Lower leg skin (tissue), 4 donors: ENCODE measurements at places on chromosomes 6 and 20. TPM values are rescaled to one million over a fixed set of nuclear protein-coding genes. Genes with fewer than 3 reads are reported as not detected.

The RIPOR2 gene
- 10.9 TPM for total RNA-seq

The CFAP206 gene
- total RNA-seq, result 0.25 TPM

The GRM1 gene
- total RNA-seq, result not detected

The TINAG gene
- not detected for total RNA-seq

The GCNT2 gene
- total RNA-seq, result 12.0 TPM

The NRN1 gene
- 15.5 TPM for total RNA-seq

DNA sequence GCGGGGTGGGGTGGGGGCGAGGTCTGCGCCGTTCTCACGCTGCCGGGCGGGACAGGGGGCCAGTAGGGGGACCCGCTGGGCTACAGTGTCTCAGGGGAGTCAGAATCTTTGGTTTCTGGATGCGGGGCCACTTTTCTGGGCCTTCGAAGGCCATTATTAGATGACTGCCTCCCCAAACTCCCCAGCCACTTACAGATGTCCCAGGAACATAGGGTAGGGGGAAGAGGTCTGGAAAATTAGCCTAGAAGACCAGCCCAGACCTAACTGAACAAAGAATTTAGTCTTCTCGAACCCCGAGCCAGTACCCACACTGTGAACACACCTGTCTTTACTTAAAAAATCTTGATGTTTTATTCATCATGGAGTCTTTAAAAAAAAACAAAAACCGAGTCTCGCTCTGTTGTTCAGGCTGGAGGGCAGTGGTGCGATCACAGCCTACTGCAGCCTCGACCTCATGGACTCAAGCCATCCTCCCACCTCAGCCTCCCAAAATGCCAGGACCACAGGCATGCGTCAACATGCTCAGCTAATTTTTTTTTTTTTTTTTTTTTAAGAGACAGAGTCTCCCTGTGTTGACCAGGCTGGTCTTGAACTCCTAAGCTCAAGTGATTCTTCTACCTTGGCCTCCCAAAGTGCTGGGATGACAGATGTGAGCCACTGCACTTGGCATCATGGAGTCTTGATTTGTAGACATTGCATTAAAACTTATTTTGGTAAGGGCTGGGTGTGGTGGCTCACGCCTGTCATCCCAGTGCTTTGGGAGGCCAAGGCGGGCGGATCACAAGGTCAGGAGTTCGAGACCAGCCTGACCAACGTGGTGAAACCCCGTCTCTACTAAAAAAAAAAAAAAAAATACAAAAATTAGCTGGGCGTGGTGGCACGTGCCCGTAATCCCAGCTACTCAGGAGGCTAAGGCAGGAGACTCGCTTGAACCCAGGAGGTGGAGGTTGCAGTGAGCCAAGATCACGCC lies 3.3 kb upstream of the SLC29A1 start:
- DNase-seq, result no peak

GRCh38 chr6:6657820-6658217 lies 69.3 kb downstream of the LY86 start:
- DNase-seq, result no peak

GRCh38 chr6:124747349-124747748 lies 214.9 kb upstream of the RNF217 start:
- DNase-seq, result no peak

DNA sequence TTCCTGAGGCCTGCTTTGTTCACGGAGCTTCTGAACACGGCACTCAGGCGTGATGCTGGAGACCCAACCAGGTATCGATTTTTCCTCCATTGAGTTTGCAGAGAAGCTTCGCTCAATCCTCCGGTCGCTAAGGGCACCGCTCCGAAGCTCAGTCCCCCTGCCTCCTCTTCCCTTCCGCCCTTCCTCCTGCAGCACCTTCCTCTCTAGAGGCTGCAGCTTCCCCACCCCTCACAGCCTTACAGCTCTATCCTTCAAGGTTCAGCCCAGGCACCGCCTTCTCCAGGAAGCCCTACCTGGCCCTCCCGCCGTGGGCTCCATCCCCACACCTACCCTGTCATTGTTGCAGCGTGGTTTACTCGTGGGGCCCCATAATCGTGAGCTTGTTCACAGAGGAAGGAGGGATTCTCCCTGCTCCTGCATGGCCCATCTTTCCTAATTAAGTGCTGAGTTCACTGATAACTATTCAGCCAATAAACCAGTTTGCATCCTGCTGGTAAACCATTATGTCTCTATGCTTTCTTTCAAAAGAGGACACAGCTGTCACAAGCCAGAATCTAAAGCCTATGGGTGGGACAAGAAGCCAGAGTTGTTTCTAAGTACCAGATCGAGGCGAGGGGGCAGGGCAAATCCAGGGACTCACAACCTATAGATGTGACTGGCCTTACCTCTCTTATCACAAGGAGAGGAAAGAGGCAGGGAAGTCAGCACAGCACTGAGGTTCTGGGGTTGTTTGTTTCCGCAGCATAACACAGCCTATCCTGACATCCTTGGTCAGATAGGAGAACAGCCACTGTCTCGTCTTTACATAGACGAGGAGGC lies 152.0 kb downstream of the GRM4 start:
- DNase-seq, result peak; percentile 58

- DNase-seq, result no peak
Observed at GRCh38 chr6:55918639-55919038, 43.2 kb upstream of the BMP5 start.

DNA sequence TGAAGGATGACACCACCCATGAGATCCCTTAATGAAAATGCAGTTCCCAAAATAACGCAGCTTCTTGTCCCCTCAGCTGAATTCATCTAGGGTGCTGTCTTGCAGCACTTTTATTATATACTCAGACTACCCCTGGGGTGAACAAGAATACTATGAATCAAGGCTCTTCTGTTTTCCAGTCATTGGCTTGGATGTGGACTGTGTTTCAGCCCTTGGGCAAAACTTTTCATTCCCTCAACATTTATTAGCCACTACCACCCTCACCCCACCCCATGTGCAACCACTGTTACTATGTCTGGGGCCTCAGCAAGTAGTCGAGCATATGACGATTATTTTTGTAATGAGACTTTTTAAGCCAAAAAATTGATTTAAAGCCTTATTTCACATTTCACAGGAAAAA lies 319.2 kb upstream of the PLN start:
- no peak for DNase-seq

DNA sequence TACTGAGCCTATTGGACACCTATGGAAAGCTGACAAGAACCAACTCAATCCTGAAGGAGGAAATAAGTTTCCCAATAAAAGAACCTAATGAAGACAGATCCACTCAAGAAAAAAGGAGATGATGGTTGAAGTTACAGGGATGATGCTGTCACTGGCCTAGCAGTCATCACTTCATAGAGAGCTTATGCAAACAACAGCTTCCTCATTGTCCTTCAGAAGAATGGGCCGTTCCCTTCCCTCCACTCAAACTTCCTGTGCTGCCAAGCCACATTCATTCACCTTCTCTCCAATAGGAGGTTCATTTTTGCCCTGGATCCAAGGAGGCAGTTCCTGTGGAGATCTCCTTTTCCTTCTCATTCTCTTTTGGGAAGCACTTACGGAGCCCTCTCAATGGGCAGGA lies 13.8 kb upstream of the PM20D2 start:
- DNase-seq, result no peak

DNA sequence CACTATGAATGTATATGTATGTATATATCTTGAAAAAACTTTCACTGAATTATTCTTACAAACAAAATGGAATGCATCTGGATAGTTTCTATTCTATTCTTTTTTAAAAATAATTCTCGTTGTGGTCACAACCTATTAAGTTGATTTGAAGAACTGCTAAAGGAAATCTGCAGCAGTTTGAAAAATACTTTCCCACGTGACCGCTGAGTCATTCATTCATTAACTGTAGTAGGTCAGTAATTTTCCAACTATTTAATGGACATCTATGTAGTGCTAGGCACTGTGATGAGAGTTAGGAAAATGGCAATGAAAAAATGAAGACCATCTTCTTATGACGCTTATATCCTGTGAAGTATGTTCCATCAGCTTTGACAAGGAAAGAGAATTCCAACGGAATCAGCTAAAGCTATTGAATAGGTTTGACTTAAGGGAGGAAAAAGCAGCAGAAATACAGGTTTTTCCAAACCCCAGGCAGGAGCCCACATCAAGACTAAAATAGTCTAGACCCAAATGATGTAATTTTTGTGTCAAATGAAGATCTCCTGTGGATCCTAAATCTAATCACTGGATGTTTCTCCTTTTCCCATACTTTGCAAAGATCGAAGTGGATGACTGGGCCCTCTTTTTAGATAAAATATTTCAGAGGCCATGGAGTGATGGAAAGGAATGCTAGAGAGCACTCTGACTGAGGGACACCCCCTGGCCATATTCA lies 4.1 kb upstream of the EFHC1 start:
- no peak for DNase-seq

GRCh38 chr6:156982168-156982567 lies 205.0 kb downstream of the ARID1B start:
- no peak for DNase-seq

GRCh38 chr20:35757098-35757705 lies 14.6 kb upstream of the PHF20 start:
- DNase-seq, result no peak

DNA sequence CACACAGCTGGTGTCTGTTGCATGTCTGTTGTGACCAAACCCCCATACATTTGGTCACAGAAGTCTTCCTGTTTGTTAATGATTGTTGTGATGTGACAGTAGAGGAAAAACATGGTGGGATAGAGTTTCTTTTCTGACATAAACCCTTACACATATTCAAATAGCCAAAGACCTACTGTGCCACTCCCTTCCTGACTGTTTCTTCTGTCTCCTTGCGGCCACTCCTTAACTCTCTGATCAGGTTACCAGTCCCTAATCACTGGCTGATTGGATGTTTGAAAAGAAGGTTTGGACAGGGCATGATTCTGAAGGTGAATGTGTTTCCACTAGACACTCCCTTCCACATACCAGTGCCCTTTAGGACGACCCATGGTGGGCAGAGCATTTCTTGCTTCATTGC lies 101.2 kb downstream of the SCP2D1 start:
- DNase-seq, result no peak
